Left colon (tissue), 2 donors: ENCODE measurements at places on chromosomes 11 and 22. TPM values are rescaled to one million over a fixed set of nuclear protein-coding genes. Genes with fewer than 3 reads are reported as not detected.

GRCh38 chr11:56698795-56699194, at the start of gene OR9G1:
Gene OR9G1 (plus strand): TSS chr11:56699095. CDS start chr11:56700388, 1,293 bp downstream.
- DNase-seq = no peak

- DNase-seq = no peak
These were observed 2.1 kb downstream of the CLDN25 start for GRCh38 chr11:113781682-113782081.

- no peak for DNase-seq
These were observed 12.5 kb downstream of the NPTXR start for GRCh38 chr22:38831166-38831945.

- DNase-seq = no peak
These were observed 220.8 kb upstream of the SNX19 start for GRCh38 chr11:131137046-131137445.

DNA sequence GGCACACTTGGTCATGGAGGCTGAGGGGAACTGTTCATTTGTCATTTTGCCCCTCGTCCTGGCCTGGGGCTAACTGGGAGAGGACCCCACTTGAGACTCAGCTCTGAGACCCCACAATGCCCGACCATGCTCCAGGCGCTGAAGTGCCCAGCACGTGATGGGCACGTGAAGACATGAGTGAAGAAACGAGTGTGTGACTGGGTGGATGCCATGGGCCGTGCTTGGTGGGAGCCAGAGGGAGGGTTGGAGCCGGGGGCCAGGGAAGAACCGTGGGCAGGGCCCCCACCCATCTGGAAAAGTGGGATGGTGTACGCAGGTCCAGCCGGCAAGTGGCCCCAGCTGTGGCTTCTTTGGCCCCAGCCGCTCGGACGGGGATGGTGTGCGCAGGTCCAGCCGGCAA, 61.1 kb downstream of the WNT7B start:
- DNase-seq = no peak

DNA sequence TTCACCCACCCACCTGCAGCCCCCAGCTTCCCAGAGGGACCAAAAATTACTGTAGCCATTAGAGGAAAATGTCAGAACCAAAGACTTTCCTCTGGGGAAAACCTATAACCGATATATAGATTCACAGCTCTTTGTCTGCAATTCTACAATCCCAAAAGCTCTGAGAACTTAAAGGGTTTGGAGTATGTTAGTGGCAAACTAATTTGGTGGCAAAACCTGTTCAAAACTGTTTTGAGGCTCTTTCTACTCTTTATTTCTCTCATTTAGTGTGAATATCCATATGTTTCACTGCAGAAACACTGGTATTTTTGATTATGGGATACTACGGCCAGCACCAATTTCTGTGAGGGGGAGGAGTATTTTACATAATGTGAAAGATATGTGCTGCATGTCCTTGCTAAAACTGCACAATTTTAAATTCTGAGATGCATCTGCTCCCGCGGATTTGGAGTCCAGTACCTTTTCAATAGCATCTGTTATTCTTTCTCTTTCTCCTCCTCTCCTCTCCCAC, 87.5 kb upstream of the MTNR1B start:
- DNase-seq = no peak

- DNase-seq = no peak
These were observed 27.4 kb downstream of the RRAS2 start for GRCh38 chr11:14331476-14332136.

DNA sequence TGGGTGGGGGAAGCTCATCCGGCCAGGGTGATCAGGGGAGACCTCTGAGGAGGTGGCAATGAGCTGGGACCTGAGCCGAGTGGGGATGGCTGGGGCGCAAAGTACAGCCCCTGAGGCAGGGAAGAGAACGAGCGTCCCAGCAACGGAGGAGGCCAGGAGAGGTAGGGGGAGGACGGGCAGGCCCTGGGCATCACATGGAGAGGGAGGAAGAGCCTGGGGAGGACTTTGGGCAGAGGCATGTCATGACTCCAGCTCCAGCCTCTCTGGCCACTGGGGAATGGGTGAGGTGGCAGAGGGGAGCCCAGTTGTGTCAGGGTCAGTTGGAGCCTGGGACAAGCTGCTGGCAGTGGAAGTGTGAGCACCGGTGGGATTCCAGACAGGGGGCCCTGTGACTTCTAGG, 11.5 kb downstream of the PMM1 start:
- no peak for DNase-seq

GRCh38 chr22:17648569-17648968, 10.0 kb downstream of the BCL2L13 start:
- DNase-seq = no peak

- no peak for DNase-seq
These were observed 221.2 kb upstream of the BLID start for GRCh38 chr11:122337241-122337640.

SLC22A8 gene
- total RNA-seq = not detected

SDF2L1 gene
- total RNA-seq = 46.5 TPM

MS4A3 gene
- total RNA-seq = not detected

MLC1 gene
- total RNA-seq = 0.14 TPM

VSIG10L2 gene
- not detected for total RNA-seq

ADAMTS15 gene
- total RNA-seq = 4.4 TPM

OR52N4 gene
- not detected for total RNA-seq

DBX1 gene
- not detected for total RNA-seq
